ENCODE measurements at places on chromosomes 1 and 21.

GRCh38 chr1:150221552-150221951, 14.4 kb downstream of the ANP32E start:
- no peak for DNase-seq

DNA sequence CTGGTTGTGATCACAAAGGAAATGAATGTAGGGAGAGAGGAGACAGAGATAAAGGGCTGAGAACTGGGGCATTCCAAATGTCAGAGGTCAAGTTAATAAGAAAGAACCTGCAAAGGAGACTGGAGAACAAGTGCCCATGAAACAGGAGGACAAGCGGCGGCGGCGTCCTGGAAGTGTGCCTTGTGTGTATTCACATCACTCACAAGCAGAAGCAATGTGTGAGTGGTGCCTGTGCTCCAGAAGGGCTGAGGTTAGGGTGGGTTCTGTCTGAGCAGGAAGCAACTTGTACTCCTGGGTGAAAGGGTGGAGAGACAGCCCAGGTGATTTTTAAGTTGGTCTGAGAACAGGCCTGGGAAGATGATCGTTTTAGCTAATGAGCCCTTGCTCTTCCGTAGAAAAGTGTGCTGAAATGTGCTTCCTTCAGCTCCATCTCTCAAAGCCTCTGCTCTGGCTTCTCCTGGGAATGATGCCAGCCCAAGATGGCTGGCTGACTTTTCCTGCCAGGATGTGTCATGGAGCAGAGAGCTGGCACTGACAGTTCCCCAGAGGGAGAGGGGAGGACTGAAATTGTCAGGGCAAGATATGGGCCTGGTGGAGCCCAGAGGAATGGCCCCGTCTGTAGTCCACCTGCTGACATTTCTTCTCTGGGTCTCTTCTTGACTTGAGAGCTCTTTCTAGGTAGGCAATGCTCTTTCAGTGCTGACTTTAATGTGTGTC, 25.1 kb upstream of the PLEKHA6 start:
- DNase-seq, result no peak

GRCh38 chr1:70142075-70142474, 63.3 kb downstream of the LRRC40 start:
- DNase-seq, result no peak

- DNase-seq, result no peak
Observed at GRCh38 chr1:87650306-87650705, 321.6 kb downstream of the LMO4 start.

DNA sequence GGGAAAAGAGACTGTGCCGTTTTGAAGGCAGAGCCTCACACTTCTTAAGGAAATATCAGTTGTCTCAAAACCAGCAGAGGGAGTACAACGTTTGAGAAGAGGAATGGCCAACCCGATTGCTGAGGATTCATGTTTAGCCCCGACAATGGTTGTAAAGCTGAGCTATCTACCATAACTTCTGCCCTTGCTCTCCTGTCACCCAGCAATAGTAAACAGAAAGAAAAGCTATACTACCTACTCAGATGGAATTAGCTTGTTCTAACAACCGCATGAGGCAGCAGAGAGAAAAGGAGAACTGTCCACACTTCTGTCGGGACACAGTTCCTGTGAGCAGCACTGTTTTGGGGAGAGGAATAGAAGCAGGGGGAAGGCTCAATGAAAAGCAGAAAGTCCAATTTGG, 91.2 kb downstream of the SLC45A1 start:
- no peak for DNase-seq

Data from endothelial cell (in vitro differentiated cells).